AG10803 (cell line): ENCODE measurements at places on chromosomes 2 and 18.
A peak's percentile ranks its signal among the peaks of the same experiment; 100 is the strongest.

GRCh38 chr18:10285283-10285640, 169.2 kb upstream of the APCDD1 start:
- no peak for DNase-seq

DNA sequence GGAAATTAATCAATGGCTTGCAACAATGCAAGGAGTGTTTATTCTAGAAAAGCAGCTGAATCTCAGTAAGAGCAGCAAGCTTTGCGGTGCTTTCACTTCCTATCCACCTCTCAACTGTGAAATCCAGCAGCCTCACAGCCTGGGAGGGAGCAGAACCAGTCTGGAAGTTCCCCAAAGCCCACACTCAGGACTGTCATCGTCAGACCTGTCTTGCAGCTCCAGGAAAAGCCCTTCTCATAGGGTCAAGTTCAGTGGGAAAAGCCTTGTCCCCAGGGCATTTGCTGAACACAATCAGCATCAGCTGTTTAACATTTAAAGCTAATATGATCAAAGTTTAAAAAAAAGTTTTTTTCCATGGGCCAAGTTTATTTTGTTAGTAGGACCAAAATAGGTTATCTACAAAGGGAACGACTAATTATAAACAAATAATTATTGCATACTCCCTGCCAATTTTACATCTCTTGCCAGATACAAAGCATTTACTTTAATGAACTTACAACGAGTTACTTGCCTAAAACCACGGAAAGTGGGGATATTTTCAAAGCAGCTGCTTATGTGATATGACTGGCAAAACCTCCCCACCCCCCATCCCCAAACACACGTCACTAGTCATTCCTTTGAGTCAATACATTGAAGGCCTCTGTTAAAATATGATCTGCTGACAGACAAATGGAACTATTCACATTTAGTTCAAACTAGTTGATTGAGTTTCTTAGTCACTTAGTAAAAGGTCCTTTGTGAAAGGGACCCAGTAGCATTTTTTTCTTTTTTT, 36.8 kb downstream of the PARD6G start:
- no peak for DNase-seq

DNA sequence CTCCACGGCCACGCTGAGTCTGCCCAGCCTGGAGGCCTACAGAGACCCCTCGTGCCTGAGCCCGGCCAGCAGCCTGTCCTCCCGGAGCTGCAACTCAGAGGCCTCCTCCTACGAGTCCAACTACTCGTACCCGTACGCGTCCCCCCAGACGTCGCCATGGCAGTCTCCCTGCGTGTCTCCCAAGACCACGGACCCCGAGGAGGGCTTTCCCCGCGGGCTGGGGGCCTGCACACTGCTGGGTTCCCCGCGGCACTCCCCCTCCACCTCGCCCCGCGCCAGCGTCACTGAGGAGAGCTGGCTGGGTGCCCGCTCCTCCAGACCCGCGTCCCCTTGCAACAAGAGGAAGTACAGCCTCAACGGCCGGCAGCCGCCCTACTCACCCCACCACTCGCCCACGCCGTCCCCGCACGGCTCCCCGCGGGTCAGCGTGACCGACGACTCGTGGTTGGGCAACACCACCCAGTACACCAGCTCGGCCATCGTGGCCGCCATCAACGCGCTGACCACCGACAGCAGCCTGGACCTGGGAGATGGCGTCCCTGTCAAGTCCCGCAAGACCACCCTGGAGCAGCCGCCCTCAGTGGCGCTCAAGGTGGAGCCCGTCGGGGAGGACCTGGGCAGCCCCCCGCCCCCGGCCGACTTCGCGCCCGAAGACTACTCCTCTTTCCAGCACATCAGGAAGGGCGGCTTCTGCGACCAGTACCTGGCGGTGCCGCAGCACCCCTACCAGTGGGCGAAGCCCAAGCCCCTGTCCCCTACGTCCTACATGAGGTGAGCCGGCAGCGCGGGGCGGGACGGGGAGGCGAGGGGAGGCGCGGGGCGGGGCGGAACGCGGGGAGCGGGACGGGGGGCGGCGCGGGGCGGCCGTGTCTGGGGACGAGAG, 15.2 kb downstream of the NFATC1 start:
- DNase-seq = no peak

DNA sequence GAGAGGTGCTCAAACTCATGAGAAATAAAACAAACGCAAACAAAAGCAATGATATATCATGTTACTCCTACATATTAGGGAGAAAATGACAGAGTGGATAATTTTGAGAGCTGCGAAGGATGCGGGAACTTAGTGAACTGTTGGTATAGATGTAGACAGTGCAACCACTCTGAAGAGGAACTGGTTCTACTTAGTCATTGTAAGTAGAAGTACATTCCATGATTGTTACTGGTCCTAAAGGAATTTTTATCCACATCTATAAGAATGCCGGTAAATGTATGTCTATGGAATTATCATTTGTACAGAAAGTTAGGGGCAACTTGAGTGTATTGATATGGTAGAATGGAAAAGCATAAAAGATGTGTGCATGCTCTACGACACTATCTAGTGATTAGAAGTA, 1238.4 kb downstream of the LRP1B start:
- no peak for DNase-seq

DNA sequence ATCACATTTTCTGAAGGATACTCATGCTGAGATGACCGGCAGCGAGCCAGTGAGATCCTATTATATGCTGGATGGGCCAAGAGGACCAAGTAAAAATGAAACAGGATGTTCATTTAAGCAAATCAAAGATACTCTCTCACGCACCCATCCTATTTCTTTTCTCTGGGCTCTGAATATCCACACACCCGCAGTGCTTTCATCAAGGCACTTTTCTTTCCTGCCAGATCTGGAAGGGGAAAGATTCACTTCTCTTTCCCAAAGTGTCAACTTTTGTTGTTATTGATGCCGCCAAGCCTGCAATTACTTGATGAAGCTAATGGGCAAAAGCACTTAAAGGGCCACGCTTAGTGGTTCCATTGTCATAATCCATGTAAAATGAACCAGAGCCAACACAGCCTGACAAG, 191.9 kb upstream of the CHAC2 start:
- DNase-seq = no peak

DNA sequence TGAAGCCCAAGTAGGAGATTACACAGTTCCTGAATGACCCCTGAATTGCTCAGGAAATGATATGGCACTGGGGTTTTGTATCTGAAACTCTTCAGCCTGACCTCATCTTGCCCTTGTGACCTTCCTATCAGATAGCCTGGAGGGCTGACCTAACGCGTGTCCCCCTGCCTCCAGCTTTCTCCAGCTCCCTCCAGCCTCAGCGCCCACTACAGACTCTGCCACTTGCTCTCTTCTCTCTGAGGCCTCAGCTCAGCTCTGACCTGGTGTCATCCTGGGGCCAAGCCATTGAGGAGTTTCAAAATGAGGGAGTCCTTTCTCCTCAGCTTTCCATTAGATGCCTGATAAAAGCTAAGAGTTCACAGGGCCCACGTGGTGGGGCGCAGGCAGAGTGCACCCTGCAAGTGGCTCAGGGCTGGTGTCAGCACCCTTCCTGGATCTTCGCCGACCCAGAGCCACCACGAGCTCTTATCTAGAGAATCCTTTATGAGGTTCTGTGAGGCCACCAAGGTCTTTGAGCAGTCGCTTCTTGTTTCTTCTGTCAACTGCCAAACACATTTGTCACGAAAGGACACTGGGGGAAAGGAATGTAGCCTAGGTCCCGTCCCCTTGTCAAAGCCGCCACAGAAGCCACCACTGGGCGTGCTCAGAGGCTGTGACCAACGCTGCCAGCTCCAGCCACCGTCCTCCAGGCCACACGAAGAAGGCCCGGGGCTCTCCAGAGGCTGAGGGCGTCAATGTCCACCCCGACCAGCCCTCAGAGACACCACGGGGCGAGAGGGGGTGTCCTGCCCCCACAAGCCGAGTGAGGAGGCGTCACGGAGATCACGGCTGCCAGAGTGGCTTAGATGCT, 131.3 kb upstream of the GPC1 start:
- DNase-seq = no peak

DNA sequence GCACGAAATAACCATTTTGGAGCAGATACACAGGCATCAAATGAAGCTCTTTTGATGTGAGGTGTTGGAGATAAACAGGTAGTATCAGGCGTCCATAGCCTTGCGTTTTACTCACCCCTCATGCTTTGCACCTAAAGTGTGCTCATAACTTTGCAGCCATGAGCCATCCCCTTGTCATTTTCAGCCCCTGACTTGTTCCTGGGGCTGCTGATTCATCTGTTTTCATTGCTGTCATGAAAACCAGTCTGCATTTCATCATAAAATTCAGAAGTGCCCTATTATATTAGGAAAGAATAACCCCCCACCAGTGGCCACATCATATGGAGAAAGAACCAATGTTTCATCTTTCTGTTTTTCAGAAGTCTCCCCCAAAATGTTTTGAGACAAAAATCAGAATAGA, 329.7 kb upstream of the NRP2 start:
- peak; percentile 61 for DNase-seq

- no peak for DNase-seq
Observed at GRCh38 chr18:24386681-24387080, 10.9 kb downstream of the OSBPL1A start.

DNA sequence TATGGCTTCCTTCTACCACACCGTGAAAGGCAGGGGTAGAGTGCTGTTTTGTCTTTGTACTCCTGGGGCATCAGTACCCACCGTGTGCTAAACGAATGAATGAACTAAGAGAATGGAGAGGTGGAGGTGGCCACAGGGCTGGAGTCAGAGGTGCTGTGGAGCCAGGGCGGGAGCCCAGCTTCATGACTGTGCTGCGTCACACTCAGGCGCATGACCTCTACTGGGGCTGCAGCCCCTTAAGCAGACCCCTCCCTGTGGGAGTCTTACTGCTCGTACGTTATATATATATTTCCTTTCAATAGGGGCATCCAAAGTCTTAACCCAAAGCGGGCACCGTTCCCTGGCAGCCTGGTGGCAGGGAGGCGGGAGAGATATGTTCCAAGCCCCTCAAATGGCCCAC, 18.0 kb upstream of the LBH start:
- no peak for DNase-seq

- DNase-seq = no peak
Observed at GRCh38 chr2:120861191-120861575, 125.5 kb downstream of the GLI2 start.

GRCh38 chr18:80171054-80171872, 62.2 kb downstream of the ADNP2 start:
- DNase-seq = peak; percentile 68

DNA sequence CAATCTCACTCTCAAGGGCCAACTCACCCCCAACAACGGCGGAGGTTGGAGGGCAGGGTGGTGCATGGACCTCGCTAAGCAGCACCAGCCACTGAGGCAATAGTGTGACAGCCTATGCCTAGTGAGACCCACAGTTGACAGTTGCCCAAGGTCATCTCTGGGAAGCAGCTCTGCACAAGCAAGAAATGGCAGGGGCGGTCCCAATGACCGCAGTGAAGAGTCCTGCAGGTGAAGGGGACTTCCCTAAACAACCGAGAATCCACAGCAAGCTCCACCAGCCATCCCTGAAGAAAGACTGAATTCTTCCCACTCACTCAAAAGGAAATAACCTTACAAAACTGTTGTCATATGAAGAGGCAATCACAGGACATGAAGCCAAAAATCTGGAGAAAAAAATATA, 313.4 kb upstream of the ID2 start:
- no peak for DNase-seq

DNA sequence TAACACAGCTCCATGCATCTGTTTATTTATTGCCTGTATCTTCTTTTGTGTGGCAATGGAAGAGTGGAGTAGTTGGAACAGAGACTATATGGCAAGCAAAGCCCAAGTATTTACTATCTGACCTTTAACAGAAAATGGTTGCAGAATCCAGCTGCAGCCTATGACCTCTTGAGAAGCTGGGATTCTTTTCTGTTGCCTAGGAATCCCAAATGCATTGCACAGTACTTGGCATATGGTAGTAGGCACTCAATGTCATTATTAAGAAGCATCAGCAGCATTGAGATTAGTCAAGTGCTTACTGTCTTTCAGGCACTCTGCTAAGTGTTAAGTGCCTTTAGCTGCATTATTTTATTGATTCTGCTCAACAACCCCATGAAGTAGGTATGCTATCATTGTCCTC, 331.6 kb downstream of the CCDC85A start:
- DNase-seq = no peak

DNA sequence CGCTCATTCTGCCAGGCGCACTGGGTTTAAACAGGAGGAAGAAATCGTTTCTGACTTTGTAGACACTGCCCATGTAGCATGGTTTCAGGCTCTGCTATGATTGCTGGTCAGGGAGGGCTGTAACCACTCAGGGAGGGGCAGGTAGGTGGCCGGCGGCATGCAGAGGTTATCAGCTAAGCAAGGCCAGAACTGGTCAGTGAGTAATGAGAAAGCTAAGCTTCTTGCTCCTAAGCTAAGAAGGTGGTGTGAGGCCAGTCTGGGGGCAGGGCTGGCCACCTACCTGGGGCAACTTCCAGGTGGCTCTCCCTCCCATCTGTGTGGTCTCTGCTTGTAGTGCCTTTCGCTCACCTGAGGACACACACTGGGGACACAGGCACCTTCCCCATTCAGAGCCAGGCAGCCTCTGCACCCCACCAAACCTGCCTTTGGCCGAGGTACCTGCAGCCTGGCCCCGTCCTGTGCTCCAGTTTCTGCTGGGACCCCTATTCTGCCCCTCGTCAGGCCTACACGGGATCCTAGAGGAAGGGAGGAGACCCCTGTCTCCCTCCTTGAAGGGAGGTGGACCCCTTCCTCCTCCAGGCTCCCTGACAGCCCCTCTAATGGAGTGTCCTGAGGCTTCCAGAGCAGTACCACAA, 195.9 kb downstream of the SEPTIN10 start:
- no peak for DNase-seq

GRCh38 chr18:73653827-73654226, 493.8 kb downstream of the FBXO15 start:
- DNase-seq = no peak

DNA sequence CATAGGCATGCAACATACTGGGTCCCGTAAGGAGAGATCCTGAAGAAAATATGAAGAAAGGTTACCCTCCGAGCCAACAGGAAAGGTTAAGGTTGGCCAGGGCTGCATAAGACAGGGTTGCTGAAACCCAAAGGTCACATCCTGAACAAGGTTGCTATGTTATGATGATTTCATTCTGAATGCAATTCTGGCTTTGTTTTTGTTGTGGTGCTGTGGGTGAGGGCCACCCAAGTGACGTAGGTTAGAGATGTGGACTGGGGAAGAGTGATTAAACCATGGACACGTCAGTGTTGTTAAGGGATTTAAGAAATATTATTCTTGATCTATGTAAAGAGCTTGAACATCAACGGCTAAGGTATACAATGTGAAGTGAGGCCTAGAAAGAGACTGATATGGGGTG, 60.0 kb downstream of the ZEB2 start:
- peak; percentile 54 for DNase-seq

DNA sequence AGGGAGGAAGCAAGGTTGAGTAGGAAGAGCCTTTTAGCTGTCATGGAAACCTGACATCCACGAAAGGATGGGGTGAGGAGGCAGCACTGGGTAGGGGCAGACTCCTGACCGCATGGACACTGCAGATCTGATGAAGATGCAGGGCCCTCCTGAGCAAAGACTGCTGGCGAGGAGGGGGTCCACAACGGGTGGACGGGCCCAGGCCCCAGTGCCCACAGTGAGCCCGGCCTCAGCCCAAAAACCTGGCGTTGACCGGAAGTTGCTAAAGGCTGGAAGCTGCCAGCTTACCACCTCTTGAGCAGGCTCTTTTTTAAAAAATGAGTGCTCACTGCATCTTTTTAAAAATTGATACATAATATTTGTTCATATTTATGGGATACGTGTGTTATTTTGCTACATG, 247.3 kb downstream of the SH3BP4 start:
- DNase-seq = no peak

- no peak for DNase-seq
Observed at GRCh38 chr18:55838319-55838718, 250.3 kb upstream of the TCF4 start.

- DNase-seq = no peak
Observed at GRCh38 chr18:75783566-75784281, 356.2 kb upstream of the SMIM21 start.

- DNase-seq = peak; percentile 33
Observed at GRCh38 chr2:53768242-53768542, 588 bp downstream of the CHAC2 start.
